ENCODE measurements at places on chromosomes 3 and 15. TPM values are rescaled to one million over a fixed set of nuclear protein-coding genes. Genes with fewer than 3 reads are reported as not detected.

GRCh38 chr3:182713743-182714517, 79.4 kb upstream of the ATP11B start:
- DNase-seq, result no peak

DNA sequence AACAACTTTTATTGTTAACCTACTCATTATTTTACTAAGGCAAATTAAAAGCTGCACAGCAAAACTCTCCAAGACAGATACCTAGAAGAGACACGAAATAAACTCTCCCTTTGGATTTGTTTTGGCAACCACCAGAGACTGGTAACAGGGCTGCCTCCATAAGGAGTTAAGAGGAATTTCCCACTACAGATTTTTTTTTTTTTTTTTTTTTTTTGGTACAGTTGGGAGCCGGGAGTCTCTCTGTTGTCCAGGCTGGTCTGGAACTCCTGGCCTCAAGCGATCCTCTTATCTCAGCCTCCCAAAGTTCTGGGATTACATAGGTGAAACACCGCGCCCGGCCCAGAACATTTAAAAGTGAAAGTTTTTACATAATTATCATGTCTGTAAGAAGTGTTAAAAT, 73.6 kb upstream of the VGLL4 start:
- DNase-seq, result no peak

GRCh38 chr3:109057056-109057455, 60.9 kb downstream of the MORC1 start:
- DNase-seq, result no peak

- no peak for DNase-seq
Observed at GRCh38 chr3:61796911-61797310, 235.5 kb downstream of the PTPRG start.

DNA sequence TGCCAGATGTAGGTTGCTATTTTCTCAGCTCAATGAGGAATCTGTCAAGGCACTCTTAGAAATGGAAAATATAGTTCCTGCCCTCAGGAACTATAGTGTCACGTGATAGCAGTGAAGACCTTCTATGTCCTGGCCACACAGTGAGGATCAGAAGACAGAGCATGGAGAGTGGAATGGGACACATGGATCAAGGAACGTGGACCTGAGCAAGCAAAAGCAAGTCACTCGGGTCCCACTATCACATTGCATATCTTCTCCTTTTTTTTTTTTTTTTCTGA, 21.2 kb downstream of the SMAD3 start:
- no peak for DNase-seq

GRCh38 chr15:70866982-70867641, 13.2 kb upstream of the LARP6 start:
- no peak for DNase-seq

DNA sequence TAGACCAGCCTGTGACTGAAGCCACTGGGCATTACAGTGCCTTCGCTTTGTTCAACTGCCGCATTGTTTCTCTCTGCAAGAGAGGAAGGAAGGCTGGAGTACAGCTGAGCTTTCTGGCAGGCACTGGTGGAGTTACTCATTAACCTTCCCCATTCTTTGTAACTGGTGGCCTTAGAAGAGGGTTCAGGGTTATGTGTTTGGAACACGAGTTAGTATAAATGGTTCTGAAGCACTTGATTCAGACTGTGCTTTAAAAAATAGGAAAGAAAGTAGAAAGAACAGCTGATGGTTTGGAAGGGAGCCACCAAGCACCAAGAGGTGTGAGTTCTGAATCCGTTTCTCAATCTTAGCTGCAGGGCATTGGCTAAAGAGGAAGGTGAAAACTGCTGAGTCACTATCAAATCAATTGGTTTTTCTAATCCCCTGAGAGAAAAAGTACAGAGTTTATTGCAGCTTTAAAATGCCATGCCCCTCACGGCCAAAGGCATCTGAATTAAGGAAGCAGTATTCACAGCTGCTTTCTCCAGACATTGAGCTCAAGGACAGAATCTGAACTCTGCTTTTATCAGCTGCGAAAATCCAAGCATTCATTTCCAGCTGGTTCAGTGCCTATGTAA, 3.6 kb downstream of the HGD start:
- peak; percentile 72 for DNase-seq

DNA sequence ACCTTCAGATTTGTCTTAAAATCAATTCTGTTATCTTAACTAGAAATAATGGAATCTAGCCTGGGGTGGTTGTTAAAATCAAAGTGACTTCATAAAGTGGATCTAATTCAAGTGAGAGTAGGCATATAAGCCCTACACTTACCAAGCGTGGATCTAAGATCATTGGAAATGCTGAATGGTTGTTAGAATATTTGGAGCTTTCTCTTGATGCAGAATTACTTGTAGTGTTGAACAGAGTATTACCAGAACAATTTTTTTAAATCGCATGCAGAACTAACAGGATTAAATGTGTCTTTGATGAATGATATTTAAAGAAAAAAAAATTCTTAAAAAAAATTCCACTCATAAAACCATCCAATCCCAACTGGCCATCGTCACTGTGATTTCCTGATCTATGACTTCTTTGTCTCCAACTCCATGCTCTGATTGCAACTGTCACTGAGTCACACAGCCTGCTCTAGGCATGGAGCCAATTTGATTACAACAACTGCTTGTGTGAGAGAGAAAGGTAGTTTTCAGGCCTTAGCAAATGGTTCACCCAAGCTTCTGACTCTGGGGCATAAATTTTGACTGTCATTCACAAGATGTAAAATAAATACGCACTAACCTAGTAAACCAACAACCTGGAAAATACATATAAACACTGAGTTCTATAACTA, 25.9 kb upstream of the SPRED1 start:
- DNase-seq, result peak; percentile 56

- DNase-seq, result no peak
Observed at GRCh38 chr3:142604940-142605339, 8.7 kb downstream of the PLS1 start.

GRCh38 chr3:130709671-130710070, 37.0 kb downstream of the PIK3R4 start:
- DNase-seq, result no peak

- DNase-seq, result no peak
Observed at GRCh38 chr15:73369154-73369694, 466 bp upstream of the HCN4 start.

- DNase-seq, result no peak
Observed at GRCh38 chr15:27670486-27671209, 428.5 kb downstream of the OCA2 start.

DNA sequence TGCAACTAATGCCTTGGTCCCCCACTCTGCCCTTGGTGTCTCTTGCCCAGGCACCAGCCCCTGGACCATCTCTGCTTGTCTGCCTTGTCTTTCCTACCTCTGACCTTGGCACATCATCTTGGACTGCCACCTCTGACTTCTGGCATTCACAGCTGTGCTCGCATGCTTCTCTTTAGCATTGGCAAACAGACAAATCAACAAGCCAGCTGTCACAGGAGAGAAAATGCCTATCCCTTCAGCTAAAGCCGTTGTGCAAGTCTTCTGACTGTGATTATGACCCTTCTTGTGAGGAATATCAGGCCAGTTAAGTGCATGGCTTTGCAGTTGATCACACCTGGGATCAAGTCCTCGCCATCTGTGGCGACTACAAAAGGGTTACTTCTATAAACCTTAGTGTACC, 84.6 kb downstream of the PRICKLE2 start:
- no peak for DNase-seq

Gene GOLGA6D
- total RNA-seq, result not detected

Gene ACTR8
- 34.2 TPM for total RNA-seq

Gene TRANK1
- total RNA-seq, result 16.8 TPM

Gene SKOR1
- total RNA-seq, result 0.19 TPM
